Retinal pigment epithelial cell (primary cell): ENCODE measurements at places on chromosomes 5 and 9.

GRCh38 chr5:170293273-170293672, 4.3 kb downstream of the LCP2 start:
- no peak for DNase-seq

- DNase-seq = no peak
Measured at GRCh38 chr5:176697934-176698538, 50.8 kb downstream of the TSPAN17 start.

- DNase-seq = no peak
Measured at GRCh38 chr5:52799358-52799982, 11.8 kb downstream of the ITGA1 start.

DNA sequence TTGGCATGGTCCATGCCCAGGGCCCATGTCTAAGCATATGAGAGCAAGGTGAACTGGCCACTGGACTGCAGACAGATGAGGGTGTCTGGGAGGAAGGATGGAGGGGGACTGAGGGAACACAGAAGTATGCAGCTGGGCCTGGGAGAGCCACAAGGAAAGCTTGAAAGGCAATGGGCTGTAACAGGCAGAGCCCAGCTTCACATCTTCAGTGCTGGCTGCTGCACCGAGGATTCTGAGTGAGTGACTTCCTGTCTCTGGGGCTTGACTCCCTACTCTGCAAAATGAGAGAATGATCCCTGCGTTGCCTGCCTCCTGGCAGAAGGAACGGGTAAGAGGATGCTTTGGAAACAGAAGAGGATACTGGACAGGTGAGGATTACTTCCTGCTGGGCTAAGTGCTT, 29.0 kb downstream of the COL15A1 start:
- no peak for DNase-seq

DNA sequence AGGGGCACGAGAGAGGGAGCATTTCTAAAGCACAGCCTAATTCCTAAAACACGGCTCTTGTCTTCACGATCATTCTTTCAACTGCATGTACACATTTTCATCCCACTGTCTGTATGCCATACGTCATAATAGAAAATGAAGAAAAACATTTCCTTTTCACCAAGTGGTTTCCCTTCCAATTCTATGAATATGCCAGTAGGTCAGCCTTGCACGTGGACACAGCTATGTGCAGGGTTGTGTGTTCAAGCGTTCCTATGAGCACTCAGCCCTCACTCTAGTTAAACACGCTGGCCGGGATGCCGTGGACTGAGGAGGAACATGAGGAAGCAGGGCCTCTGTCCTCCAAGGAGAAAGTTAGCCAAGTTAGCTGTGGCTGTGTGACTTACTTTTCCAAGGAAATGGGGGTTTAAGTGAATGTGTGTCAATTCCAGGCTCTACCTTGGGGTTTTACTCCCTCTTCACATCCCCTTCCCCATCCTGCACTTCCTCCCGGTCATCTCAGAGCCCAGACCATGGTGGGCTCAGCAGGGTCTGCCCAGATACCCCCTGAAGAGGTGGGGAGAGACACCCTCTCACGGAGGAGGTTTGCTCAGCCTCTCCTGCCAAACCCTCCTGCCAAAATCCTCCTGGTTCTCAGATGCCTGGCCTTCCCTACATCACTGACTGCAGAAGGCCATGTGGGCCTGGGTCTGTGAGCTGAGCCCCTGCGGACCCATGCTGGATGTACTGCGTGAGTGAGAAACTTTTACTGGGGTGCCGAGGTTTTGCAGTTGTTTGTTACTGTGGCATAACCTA, 230.6 kb downstream of the FSTL4 start:
- no peak for DNase-seq

- no peak for DNase-seq
Measured at GRCh38 chr9:75788006-75788634, 102.4 kb upstream of the PCSK5 start.

DNA sequence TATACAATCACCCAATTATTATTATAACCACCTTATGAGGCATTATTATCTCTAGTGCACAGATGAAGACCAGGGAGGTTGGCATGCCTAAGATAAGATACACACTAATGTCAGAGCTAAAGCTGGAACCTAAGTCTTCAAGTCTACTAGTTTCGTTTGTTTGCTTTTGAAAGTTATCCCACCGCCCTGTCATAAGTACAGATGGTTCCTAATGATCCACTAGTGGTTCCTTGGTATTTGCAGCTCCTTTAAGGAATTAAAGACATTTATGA, 14.1 kb downstream of the NDUFA8 start:
- no peak for DNase-seq

DNA sequence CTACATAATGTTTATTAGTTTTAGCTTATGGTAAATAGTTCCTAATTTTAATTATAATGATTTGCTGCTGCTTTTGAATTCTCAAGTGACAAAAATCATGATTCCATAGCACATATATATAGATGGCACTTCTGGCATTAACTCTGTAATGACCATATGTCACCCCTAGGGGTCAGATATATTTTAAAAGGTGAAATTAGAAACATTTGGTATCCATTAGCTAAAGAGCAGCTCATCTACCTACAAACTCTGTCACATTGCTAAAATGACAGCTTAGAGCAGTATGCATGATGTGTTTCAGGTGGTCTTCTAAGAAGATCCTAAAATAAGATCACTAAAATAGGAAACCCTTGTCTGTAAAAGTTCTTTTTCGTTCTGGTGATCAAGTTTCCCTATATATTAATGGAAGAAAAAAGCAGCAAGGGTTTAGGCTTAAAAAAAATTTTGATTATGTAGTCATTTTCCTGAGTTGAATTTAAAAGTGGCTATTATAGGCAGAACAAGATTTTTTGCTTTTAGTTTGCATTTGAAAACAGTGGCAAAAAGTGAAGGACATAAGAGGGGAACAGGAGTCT, 157.7 kb upstream of the POU5F2 start:
- DNase-seq = no peak

DNA sequence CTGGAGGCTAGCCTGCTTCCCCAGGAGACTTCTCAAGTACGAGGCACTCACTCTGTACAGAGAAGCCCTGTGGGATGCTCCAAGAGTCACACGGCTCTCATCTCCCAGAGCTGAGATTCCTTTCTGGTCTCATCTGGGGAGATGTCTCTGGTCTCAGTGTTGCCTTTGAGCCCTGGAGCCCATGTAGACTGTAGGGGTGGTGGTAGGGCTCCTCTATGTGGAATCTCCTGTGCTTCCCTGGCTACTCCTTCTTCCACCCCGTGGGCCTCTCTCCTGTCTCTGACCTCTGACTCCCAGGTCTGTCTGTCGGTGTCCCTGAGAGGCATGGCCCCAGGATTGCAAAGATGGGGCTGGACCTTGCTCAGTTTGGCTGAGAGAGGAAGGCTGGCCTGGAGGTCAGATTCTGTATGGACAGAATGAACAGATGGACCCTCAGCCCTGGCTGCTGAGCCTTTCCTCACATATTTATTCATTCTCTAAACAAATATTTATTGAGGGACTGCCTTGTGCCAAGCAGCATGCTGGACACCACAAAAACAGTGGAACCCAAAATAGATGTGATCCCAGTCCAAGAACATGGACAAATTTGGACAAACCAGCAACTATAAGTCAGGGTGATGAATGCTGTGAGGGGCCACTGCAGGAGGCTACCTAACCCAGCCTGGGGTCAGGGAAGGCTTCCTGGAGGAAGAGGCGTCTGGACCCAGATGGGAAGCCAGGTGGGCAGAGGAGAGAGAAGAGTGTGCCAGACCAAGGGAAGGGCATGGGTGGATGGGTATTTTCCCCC, 2.6 kb downstream of the CCL19 start:
- no peak for DNase-seq

- DNase-seq = no peak
Measured at GRCh38 chr9:21694424-21694823, 108.0 kb upstream of the MTAP start.

DNA sequence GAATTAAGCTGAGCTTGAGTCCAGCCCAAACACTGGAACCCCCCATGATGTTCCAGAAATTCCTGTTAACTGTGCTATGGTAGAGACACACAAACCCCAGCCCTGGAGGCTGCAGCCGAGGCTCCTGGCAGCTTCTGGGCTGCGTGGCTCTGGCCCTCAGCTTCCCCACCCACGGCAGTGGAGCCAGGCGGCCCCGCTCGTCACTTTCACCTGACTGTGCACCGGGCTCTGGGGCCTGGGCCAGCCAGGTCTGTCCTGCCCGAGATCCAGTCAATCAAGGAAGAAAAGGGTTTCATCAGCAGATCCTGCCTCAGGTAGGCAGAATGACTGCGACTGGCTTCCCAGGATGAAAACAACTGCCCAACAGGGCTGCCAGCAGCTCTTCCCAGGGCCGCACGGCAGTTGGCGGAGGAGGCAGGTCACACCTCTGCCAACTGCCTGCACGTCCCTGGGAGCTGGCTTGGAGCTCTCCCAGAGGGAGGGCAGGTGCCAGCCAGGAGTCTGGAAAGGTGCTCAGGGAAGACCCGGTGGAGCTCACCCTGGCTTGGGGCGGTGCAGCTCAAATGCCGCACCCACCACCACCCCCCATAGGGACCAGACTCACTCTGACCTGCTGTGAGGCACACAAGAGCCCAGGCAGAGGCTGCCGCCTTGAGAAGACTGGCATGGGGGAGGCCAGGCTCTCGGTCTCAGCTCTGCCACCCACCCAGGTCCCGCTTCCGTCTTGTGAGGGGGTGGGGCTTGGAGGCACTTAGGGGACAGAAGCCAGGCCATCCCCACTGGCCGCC, 20.7 kb downstream of the BRD3 start:
- no peak for DNase-seq

- no peak for DNase-seq
Measured at GRCh38 chr5:6729386-6730310, 16.4 kb downstream of the TENT4A start.

DNA sequence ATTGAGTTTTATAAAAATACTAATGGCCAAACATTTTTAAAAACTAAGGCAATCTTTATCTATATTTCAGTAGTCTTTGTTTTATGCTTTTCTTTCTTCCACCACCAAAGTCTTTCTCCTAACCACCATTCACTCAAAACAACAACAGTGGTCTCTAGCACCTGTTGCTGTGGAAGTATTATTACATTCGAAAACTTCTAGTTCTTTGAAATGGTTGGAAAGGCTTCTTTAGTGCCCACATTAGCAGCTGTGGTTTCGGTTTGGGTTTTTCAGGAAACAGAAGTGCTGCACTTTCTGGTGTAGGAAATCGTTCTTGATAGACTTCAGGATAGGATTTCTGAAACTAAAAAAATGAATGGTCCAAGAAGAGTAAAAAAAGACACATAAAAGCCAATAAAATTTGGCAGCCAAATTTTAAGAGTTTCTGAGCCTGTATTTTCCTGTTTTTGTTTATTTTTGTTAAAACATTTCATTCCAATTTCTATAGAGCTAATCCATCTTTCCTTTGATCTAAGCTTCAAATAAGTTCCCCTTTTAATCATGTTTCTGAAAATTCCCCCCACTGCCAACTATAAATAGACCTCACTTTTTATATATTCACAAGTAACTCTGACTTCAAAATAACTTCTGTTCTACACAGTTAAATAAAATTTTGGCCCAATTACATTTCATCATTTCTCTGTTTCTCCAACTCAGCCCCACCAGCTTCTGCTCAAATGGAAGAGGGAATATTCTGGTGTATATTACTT, 102.2 kb downstream of the DEPDC1B start:
- DNase-seq = no peak

DNA sequence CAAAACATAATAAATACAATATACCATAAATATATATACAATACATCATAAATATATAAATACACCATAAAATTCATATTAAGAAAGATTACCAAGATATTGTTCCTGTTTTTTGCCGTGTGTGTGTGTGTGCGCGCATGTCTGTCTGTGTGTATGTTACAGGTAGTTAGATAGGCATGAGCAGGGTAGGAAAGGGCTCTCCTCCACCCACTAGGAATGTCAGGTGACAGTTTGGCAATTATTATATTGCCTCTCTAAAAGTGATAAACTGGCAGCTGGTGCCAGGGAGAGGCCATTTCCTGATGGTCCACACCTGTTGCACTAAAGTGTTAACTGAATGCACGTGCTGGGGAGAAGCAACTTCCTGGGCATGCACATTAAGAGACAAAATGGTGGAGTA, 232.8 kb downstream of the ADAMTS6 start:
- DNase-seq = no peak

- no peak for DNase-seq
Measured at GRCh38 chr5:151598984-151599383, 7.9 kb upstream of the FAT2 start.

GRCh38 chr5:80502800-80503199, 14.9 kb downstream of the FAM151B start:
- no peak for DNase-seq

- DNase-seq = no peak
Measured at GRCh38 chr5:143057580-143057999, 287.4 kb downstream of the ARHGAP26 start.
